ENCODE measurements at places on chromosomes 11 and 22.
A peak's percentile ranks its signal among the peaks of the same experiment; 100 is the strongest.

- DNase-seq, result no peak
These were observed 18.4 kb downstream of the RTL6 start for GRCh38 chr22:44479662-44480061.

DNA sequence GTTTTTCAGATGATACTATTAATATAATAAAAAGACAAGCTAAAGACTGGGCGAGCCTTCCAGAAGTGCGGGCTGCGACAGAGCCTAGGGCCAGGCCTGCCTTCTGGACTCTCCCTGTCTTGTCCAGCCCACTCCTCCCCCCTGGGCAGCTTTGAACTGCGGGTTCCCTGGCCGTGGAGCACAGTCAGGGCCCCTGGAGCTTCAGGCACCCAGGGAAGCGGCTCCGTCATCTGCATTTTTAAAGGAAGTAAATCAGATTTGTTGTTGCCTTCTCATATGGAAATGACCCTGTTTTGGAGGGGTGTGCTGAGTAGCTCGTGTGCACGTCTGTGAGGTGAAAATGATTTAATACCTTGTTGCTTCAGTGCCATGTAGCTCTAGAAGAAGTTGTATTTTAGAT lies 265.3 kb downstream of the TBC1D22A start:
- DNase-seq, result no peak

- DNase-seq, result no peak
These were observed 573 bp downstream of the STK33 start for GRCh38 chr11:8593455-8593854.

- DNase-seq, result no peak
These were observed 3.3 kb upstream of the CRACR2B start for GRCh38 chr11:824292-824880.

DNA sequence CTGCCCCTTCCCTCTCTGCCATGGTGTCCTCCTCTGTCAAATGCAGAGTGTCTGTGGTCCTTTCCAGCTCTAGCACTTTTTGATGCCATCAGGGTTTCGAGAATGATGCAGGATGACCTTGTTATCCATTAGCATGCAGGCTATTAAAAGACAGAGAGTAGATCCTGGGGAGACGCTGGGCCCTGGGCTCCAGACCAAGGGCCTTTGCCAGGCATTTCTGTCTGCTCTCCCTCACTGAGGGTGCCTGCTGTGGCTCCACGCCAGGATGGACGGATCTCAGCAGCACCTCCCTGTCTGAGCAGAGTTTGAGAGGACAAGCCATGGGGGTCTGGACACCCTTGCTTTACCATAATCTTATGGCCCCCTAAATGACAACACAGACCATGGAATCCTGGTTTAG lies 110.8 kb upstream of the CD82 start:
- no peak for DNase-seq

- DNase-seq, result peak; percentile 46
These were observed 53.4 kb downstream of the P4HA3 start for GRCh38 chr11:74257959-74258553.

All from fibroblast of skin of right quadriceps (primary cell).